Stimulated activated naive CD4-positive, alpha-beta T cell (primary cell): ENCODE measurements at places on chromosomes 6 and 20.
A peak's percentile ranks its signal among the peaks of the same experiment; 100 is the strongest.

DNA sequence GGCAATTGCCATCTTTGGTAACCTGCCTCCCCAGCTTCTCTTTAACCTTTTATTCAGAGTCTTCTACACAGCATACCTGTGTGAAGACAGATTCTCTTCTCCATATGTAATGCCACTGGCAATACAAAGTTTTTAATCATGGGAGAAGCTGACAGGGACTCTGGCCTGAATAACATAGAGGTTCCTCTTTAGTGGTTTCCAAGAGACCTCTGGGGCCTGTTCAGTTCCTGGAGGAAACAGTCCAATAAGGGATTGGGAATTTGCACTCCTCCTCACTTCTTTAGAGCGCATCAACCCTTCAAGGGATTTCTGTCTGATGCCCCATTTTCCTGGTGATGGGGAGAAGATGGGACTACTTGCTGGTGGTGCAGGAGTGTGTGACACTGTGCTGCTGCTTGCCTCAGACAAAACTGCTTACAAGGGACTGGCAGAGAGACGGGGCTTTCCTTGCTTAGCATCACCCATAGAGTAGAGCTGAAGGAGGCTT is 1.4 kb downstream of the RIMS1 start:
- no peak for DNase-seq

DNA sequence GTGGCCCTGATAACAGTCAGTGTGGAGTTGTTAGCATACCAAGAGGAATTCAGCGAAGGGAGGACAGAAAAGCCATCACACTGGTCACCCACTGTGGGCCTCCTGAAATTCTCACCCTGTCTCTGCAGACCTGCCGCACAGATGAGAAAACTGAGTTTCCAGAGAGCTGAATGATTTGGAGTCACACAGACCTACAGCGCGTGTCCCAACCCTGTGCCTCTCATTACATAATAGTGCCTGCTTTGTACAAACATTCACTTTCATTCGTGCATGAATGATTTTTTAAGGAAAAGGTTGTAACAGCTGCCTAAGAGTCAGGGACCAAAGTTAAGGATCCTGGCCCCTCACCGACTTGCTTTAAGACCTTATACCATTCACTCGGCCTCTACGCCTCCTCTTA is 62.7 kb downstream of the THBS2 start:
- DNase-seq, result no peak

DNA sequence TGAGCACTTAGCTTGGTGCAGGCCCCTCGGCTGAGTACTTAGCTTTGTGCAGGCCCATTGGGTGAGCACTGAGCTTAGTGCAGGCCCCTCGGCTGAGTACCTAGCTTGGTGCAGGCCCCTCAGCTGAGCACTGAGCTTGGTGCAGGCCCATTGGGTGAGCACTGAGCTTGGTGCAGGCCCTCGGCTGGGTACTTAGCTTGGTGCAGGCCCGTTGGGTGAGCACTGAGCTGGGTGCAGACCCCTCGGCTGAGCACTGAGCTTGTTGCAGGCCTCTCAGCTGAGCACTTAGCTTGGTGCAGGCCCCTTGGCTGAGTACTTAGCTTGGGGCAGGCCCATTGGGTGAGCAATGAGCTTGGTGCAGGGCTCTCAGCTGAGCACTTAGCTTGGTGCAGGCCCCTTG is 387.1 kb downstream of the THBS2 start:
- no peak for DNase-seq

- no peak for DNase-seq
Measured at GRCh38 chr6:170150590-170150945, 140.3 kb downstream of the DLL1 start.

GRCh38 chr20:23143098-23143497 is 57.0 kb upstream of the CD93 start:
- DNase-seq, result no peak

DNA sequence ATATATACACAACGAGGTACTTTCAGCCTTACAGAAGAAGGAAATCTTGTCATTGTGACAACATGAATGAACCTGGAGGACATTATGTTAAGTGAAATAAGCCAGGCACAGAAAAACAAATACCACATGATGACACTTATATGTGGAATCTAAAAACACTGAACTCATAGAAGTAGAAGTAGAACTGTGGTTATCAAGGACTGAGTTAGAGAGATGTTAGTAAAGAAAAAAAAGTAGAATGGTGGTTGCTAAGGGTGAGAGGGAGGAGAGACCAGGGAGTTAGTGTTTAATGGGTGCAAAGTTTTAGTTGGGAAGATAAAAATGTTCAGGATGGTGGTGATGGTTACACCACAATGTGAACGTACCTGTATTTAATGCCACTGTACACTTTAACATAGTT is 4.8 kb upstream of the STX11 start:
- DNase-seq, result no peak

GRCh38 chr20:40565682-40566040 is 123.4 kb downstream of the MAFB start:
- no peak for DNase-seq

GRCh38 chr6:85995339-85996033 is 352.8 kb upstream of the SYNCRIP start:
- DNase-seq, result no peak

DNA sequence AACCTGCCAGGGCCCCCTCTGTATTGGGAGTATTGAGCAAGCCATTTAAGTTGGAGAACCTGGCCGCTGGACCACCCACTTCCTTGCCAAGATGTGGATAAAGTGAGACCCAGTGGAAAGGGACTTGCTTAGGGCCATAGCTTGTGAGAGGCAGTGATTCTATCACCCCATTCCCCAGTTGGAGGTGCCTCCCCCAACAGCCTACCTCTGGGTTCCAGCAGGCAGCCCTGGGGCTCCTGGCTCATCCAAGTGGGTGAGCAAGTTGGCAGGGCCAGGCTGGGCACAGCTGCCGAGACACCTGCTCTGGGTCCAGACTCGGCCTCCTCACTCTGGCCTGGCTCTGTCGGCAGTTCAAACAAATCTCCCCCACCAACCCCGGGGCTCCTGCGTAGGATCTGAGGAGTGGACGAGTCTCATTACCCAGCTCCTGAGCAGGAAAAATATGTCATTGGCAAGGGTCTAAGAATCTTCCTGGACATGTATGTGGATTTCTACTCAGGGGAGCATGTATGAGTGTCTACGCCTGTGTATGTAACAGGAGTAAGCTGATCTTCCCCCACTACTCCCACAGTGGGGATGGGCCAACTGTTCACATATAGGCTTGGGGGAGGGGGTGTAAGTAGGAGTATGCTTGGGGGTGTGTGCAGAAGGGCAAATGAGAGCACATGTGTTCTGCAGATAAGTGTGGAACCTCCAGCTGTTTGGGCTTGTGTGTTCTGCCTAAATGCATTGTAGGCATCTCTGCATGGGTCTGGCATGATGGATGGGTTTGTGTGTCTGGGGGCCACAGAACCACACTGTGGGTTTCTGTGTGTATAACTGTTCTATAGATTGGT is 1.9 kb downstream of the ID1 start:
- DNase-seq, result no peak

- DNase-seq, result no peak
Measured at GRCh38 chr20:59743767-59744485, 139.6 kb downstream of the PHACTR3 start.

GRCh38 chr6:30690403-30691207 is at the start of gene NRM:
Gene NRM (minus strand): TSS chr6:30690984. CDS start chr6:30690974, 10 bp downstream.
- DNase-seq, result peak; percentile 63

DNA sequence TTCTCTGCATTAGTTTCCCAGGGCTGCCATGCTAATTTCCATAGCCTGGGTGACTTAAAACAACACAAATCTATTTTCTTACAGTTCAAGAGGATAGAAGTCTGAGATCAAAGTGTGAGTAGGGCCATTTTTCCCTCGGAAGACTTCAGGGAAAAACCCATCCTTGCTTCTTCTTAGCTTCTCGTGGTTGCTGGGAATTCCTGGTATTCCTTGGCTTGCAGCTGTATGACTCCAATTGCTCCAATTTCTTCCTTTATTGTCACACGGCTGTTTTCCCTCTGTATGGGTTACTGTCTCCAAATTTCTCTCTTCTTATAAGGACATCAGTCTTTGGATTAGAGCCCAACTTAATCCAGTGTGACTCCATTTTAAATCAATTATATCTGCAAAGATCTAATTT is 128.4 kb upstream of the JAG1 start:
- DNase-seq, result no peak

DNA sequence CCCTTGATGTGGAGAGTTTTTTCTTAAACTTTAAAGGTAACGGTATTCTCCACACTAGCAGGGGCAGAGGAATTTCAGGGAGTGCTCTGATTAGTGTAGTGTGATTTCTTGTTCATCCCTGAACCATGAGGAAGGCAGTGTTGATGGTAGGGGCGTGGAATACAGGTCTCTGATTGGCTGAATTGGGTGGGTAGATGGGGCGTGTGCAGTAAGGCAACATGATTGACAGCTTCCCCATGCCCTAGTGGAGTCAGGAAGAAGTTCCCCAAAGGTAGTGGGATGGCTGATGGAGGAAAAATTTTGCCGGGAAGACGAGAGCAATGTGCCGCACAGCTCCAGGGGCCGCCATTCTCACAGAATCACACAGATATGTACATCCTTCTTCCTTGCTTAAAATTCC is 97.4 kb upstream of the SALL4 start:
- DNase-seq, result no peak

- DNase-seq, result no peak
Measured at GRCh38 chr20:42295592-42295991, 677.4 kb upstream of the CHD6 start.

GRCh38 chr6:14889611-14890593 is 356.0 kb upstream of the JARID2 start:
- no peak for DNase-seq

DNA sequence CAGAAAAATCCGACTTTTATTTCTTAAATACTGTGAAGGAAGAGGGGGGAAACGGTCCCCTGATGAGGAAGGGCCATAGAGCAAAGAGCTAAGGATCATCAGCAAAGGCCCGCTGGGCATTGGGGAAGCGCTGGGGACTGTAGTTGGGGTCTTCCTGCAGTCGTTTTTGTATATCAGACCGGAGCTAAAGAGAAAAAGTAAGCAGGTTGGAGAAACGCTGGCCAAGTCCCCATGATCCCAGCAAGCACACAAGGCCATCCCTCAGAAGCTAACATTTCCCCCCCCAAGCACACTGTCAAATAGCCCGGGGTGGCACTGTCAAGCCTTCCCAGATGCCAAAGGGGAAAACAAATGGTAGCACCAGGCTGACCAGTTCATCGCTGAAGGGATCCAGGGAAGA is 13.4 kb downstream of the BAG6 start:
- no peak for DNase-seq

- DNase-seq, result no peak
Measured at GRCh38 chr6:6772751-6773150, 184.2 kb downstream of the LY86 start.
